ENCODE measurements at places on chromosomes 7 and 10.

DNA sequence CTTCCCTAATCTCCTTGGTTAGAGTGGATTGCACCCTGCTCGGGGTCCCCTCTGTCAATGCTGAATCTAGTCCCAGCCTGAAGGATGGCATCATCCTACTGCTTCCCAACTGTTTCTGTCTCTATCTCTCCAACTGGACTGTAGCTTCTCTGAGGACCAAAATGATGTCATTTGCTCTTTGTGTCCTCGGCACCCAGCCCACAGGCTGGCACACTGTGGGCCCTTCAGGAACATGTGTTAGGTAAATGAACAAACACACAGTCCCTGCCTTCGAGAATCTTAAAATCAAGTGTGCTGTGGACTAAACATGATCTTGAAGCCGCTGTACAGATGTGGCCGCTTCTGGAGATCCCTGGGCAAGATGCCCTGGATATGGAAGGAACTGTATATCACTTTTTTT lies 5.0 kb upstream of the CDH23 start:
- DNase-seq: no peak

- DNase-seq: peak; percentile 40
Measured at GRCh38 chr10:103752680-103753248, 102.6 kb downstream of the SH3PXD2A start.

DNA sequence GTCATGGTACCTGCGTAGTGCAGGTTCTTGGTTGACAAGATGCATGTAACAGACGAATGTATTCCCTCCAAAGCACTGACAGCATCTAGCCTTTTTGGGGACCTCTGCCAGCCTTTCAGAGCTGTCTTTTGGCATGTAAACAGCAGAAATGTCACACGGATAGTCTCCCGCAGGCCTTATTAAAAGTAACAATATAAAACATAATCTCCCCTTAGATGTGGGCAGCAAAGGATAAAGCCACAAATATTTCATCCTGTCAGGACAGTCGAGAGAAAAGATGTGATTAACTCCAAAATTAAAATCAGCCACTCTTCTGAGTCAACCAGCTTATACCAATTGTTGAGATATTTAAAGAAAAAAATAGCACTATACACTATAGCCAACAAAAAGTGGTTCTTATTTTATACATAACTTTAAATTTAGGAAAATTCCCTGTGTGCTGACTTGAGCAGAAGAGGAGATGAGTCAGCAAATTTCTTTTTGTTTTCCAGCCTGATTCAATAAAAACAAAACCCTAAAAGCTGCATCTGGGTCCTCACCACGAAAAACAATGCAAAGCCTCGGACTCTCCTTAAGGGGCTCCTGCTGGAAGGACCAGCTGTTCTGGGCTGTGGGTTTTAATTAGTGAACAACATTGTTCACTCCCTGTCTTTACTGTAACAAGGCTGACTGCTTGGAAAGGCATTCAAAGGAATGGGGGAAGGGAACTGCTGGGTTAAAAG lies 240.2 kb downstream of the ADAM12 start:
- no peak for DNase-seq

DNA sequence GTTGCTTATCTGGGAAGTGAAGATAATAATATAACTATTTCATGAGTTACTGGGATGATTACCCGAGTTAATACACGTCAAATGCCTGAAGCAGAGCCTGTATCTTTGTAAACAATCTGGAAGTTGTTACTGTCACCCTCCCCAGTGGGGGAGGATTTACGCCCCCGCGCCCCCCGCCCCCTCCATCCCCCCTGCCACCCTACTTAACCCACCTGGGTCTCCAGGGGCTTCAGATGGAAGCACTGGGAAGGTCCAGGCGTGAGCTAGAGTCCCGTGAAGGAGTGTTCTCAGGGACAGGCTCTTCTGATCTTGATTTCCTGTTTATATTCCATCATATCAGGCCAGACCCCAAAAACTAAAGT lies 691 bp upstream of the PPA1 start:
- no peak for DNase-seq
